Lung microvascular endothelial cell (primary cell): ENCODE measurements at places on chromosomes 2 and 18. TPM values are rescaled to one million over a fixed set of nuclear protein-coding genes. Genes with fewer than 3 reads are reported as not detected.

- DNase-seq: no peak
Measured at GRCh38 chr2:69143748-69144360, 130.9 kb downstream of the ANTXR1 start.

- DNase-seq: peak; percentile 63
Measured at GRCh38 chr2:36394804-36395203, 39.2 kb downstream of the CRIM1 start.

- DNase-seq: no peak
Measured at GRCh38 chr18:34808389-34808788, 98.3 kb downstream of the DTNA start.

Gene RPRD1A
- total RNA-seq: 27.0 and 32.3 TPM in 2 replicates

DNA sequence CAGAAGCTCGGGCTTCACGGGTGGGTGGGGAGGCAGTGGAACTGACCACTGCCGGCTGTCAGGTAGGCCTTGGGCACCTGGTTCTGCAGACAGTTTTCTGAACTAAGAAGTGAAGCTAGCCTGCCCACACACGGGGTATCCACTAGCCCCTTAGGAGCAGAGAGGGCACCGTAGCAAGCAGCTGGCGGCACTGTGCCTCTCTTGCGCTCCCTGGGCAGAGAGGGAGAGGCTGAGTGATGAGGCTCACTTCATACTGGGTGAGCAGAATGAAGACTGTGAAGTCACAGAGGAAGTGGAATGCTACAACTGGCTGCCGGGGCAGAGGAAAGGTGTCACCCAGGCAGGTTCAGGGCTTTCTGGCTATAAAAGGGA is 753 bp downstream of the ITPRIPL1 start:
- DNase-seq: no peak

- DNase-seq: no peak
Measured at GRCh38 chr2:222241128-222241870, 57.5 kb downstream of the PAX3 start.

- no peak for DNase-seq
Measured at GRCh38 chr2:45820048-45820447, 168.6 kb downstream of the PRKCE start.

DNA sequence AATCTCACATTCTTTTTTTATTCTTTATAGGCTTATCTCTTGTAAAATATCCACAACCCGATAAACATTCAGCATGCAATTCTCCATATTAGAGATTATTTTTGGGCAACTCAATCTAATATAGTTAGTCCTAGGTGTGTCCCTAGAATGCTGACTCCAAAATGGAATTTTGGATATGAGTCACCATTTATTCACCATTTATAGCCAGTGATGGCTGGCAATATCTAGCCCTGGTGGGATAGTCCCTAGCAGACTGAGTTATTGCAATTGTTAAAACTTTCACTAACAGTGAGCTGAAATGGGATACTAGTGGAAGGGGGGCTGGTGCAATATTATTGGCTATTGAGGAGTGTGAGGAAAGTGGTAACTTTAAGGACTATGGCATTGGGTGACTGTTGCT is 401.6 kb downstream of the SLC4A3 start:
- DNase-seq: no peak

Gene MFSD2B
- under 0.01 TPM in 2 replicates for total RNA-seq

Gene SERPINB3
- not detected in 2 replicates for total RNA-seq
